Anterior cingulate cortex (tissue), 58 donors: ENCODE measurements at places on chromosomes 11 and 22.

GRCh38 chr11:10608584-10608983, 40.1 kb upstream of the LYVE1 start:
- DNase-seq, result no peak

DNA sequence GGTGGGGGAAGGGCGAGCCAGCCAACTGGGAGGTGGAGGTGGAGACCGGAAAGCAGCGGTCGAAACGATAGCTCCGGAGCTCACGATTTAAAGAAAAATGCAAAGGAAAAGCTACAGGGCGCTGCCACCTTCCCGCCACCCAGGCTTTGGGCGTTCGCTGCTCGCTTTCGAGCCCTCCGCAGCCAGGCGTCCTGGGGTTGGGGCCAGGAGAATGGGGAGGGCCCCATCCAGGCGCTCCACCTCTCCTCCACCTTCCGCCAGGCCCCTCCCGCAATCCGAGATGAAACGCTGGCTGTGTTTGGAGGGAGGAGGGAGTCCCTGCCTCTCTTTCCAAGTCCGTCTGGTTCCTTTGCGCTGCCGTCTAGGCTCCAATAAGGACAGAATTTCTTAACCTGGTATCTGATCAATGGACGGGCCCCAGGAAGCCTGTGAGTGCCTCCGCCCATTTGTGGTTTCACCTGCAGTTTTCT, 483 bp upstream of the ABTB2 start:
- no peak for DNase-seq

- no peak for DNase-seq
Measured at GRCh38 chr11:83119216-83119615, 37.7 kb upstream of the PCF11 start.

DNA sequence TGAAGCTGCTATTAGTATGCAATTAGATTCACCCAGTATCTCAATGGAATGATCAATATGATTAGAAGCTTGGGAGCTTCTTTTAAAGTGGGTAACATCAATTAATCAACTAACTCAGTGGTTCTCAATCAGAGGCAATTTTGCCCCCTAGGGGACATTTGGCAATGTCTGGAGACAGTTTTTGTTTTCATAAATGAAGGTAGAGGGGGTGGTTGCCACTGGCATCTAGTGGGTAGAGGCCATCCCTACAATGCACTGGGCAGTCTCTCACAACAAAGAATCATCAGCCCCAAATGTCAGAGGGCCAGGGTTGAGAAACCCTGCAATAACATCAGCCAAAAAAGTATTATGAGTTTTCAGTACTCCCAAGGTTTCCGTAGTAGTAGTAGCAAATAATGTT, 5.9 kb upstream of the AMOTL1 start:
- no peak for DNase-seq

- no peak for DNase-seq
Measured at GRCh38 chr11:69284081-69284511, 9.9 kb upstream of the MYEOV start.

GRCh38 chr22:21642584-21643448, 714 bp downstream of the SDF2L1 start:
- DNase-seq, result peak; percentile 18

DNA sequence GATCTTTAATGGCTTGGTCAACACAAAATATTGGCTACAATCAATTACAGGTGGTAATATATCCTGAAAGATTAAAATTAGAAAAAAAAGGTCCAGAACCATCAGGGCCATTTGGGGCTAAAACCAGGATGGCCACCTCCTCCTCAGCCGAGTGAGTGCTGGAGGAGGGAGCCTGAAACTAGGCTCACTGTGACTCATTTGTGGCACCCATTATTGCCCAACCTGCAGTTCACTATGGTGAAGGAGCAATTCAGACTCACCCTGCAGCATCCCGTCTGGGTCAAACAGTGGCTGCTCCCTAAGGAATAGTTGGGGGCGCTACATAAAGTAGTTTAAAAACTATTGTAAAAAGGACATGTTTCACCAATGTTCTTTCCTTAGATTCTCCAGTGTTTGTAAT, 60.7 kb downstream of the GLYATL1 start:
- DNase-seq, result no peak

GRCh38 chr11:68099474-68100405, 21.4 kb downstream of the CHKA start:
- no peak for DNase-seq

- no peak for DNase-seq
Measured at GRCh38 chr11:133999355-133999754, 42.6 kb upstream of the IGSF9B start.

- DNase-seq, result no peak
Measured at GRCh38 chr22:47796128-47796908, 1033.9 kb downstream of the TBC1D22A start.

DNA sequence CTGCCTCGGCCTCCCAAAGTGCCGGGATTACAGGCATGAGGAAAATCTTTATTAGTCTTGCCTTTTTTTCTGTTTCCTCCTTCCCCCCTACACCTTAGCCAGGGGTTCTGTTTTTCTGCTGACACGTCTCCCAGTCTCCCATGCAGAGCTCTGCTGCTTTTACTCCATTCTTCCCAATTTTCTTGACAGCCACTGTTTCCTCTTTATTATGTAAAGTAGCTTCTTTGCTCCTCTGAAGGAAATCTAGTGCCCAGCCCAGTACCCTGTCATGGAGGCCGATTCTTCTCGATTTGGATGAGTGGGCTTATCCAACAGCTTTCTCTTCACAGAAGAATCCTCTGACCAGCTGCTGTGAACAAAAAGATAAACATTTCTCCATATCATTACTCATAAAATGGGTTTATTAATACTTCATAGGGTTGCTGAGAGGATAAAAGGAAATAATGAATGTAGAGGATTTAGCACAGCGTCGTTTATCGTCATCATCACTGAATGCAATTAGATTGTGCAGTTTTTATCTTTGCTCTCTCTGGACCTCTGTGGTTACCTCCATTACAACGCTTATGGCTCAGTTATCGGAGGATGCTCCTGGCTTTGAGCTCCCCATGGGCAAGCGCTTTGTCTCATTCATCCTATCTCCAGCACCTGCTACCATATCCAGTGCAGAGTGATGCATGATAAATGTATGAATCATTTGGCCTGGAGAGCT, 375.6 kb upstream of the C11orf87 start:
- DNase-seq, result no peak

GRCh38 chr11:93074352-93074751, 104.9 kb downstream of the MTNR1B start:
- DNase-seq, result no peak

DNA sequence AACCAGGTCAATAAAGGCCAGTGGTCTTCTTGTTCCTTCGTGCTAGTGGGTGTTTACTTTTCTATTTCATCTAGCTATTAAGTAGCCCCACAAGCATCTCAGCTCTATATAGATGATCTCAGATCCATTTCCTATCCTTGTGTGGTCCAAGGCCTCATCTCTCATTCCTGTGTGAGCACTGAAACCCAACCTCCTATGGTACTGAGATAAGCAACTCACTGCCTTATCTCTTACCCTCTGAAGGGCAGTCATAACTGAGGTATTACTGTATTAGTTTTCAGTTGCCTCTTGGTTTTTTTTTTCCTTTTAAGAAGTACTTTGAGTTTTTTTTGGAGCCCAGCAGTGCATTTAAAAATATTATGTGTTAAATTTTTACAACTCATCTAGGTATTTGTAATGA, 28.3 kb downstream of the ACER3 start:
- no peak for DNase-seq

- no peak for DNase-seq
Measured at GRCh38 chr11:70026726-70027125, 51.4 kb upstream of the ANO1 start.

DNA sequence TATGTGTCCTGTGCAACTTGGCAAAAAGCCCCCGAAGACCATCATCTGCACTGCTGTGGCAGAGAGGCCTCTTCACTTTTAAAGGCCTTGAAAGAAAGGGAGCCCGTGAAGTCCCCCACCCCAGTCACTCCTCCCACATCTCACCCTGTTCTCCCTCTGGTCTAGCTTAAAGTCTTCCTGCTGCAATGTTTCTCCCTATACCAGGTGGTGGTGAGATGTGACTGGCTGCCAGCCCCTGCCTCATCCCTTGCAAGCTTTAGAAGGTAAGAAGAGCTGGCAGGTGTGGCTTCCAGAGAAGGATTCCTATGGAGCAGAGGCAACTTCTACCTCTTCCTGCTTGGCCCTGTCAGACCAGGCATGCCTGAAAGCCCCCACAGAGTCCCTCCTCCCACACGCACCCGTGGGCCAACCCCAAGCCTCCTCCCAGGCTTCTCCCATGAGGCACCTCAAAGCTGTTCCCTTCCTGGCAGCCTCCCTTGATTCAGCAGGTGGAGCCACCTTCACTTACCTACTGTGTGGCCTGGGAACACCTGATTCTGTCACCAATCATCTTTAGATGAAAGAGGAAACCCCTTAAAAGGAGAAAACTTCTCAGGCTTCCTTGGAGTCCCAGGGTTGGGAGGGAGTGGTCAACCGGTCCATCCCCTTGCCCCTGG, 4.0 kb upstream of the TRIM29 start:
- no peak for DNase-seq

GRCh38 chr11:22778642-22779041, 51.0 kb downstream of the SVIP start:
- DNase-seq, result no peak

- no peak for DNase-seq
Measured at GRCh38 chr11:62116451-62116850, 7.4 kb upstream of the INCENP start.

DNA sequence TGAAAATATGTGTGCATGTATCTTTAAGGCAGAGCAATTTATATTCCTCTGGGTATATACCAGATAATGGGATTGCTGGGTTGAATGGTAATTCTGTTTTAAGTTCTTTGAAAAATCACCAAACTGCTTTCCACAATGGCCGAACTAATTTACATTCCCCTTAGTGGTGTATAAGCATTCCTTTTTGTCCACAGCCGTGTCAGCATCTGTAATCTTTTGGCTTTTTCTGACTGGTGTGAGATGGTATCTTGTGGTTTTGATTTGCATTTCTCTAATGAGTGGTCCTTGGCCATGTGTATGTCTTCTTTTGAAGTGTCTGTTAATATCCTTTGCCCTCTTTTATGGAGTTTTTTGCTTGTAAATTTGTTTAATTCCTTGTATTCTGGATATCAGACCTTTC, 24.3 kb downstream of the CCDC15 start:
- DNase-seq, result no peak

- DNase-seq, result no peak
Measured at GRCh38 chr11:95306801-95307200, 75.8 kb upstream of the SESN3 start.

GRCh38 chr22:30861688-30862552, 106.7 kb downstream of the MORC2 start:
- no peak for DNase-seq

GRCh38 chr11:112310419-112310818, 49.8 kb upstream of the PLET1 start:
- no peak for DNase-seq

DNA sequence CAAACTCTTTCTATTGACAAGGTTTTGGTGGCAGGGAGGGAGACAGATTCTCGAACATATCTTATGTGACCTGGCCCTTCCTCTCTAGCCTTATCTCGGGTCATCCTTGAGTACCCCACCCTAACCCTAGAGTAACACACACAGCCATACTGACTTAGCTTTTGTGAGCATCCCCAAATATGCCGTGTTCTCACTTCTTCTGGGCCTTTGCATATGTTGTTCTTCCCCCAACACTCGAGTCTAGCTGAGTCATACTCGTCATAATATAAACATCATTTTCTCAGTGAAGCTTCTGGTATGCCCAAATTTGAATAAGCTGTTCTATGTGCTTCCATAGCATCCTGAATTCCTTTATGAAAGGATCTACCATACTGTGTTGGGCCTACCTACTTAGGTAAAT, 8.0 kb downstream of the TTC17 start:
- DNase-seq, result no peak

- DNase-seq, result no peak
Measured at GRCh38 chr11:16561150-16561549, 177.3 kb upstream of the C11orf58 start.

GRCh38 chr11:20020716-20021115, 139.6 kb downstream of the DBX1 start:
- no peak for DNase-seq

DNA sequence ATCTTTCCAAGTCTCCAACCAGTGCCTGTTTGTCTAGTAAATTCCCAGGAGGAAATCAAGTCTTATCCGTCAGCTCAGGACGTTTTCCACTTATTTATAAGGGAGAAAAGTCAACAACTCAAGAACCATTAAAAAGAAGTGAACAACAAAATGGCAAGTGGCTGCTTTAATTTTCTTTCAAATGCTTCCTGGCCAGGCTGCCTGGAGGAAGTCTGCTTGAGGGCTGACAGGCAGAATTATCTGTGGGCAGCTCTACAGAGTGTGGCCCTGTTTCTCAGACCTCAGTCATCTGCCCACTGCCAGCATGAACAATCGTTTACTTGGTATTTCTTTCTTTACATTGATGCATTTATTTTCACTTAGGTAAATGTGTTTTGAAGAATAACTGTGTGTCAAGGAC, 281.9 kb upstream of the ISX start:
- DNase-seq, result no peak

DNA sequence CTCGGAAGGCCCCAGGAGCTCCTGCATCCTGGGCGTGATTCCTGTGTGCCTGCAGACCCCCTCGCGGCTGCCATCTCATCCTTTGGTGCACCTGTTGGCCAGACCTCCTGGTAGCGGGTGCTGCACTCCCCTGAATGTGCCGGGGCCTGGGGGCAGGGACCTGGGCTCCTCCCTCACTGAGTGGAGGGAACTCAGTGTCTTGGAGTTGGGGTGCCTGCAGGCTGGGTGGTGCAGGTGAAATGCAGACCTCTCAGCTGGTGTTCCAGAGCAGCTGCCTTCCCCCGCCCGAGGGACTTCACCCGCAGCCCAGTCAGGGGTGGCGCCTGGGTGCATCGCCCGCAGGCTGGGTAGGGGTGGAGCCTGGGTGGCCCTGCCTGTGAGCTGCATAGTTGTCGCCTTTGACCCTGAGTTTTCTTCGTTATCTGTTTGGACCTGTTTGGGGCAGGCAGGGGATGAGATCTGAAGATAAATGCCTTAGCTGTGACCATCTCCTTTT, 31.4 kb downstream of the LRP5 start:
- no peak for DNase-seq

DNA sequence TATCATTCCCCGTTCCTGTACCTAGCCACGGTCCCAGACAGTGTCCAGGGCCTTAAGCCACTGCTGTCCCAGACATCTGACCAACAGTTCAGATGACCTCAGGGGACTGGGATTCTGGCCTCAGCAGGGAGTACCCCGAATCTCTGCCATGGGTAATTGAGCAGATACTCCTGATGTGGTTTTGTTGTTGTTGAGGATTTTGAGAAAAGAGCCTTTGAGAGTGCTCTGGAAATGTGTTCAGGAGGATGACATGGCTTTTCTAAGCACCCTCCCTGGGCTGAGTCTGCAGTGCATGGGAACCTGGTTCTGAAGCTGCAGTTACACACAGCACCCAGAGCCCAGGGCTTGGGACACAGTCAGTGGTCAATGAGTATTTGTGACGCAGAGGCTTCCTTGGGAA, 30.4 kb downstream of the ADAMTS15 start:
- DNase-seq, result no peak

- peak; percentile 18 for DNase-seq
Measured at GRCh38 chr11:85941380-85941973, 86.3 kb downstream of the CCDC83 start.

DNA sequence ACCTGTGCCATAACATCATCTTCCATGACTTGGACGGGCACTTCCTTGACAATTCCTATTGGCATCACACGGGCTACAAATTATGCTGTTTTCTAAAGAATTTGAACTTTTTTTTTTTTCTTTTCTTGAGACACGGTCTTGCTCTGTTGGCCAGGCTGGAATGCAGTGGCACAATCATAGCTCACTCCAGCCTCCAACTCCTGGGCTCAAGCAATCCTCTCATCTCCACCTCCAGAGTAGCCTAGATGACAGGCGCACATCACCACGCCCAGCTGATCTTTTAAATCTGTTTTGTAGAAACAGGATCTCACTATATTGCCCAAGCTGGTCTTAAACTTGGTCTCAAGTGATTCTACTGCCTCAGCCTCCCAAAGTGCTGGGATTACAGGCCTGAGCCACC, 3.3 kb upstream of the CRYBB3 start:
- DNase-seq, result no peak
